ENCODE measurements at places on chromosomes 6 and 20.

GRCh38 chr6:127539272-127539671 lies 20.1 kb upstream of the MTCL3 start:
- no peak for DNase-seq

- no peak for DNase-seq
Measured at GRCh38 chr6:110408901-110409300, 6.5 kb downstream of the DDO start.

DNA sequence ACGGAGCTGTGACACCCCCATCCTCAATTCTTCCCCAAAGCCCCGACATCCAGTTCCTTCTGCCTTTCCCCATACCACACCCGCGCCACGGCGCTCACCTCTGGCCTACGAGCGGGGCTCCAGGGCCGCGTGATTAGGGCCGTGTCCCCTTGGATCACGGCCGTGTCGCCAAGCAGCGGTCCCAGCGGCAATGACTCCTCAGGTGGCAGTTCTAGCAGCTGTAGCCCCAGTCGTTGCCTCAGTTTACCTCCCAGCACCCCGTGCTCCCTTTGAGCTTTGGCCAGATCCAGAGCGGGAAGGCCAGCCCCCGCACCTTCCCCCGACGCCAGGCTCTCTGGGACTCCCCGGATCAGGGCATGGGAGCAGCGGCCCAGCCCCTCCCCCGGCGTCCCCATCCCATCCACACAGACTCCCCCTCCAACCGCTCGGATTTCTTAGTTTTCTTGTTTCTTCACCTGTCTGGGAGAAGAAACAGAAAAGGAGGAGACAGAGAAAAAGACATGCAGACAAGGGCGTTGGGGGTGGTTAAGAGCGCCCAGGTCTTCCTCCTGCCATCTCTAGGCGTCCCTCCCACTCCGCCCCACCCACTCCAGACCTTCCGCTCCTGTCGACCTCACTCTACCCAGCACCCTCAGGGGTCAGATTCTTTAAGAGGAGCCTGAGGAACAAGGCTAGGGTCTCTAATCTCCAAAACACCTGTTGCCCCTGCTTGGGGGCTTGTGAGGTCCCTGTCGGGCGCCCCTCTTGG lies at the start of gene DDAH2:
Gene DDAH2, minus strand, starts transcription at position 533 of the 748 bp plus-strand sequence. Its CDS starts 138 bp downstream, at position 395.
- no peak for DNase-seq

- DNase-seq = no peak
Measured at GRCh38 chr6:88577461-88577860, 386.0 kb downstream of the RNGTT start.

GRCh38 chr6:157479464-157480303 lies 98.7 kb downstream of the ZDHHC14 start:
- DNase-seq = no peak

- DNase-seq = no peak
Measured at GRCh38 chr20:63547725-63548480, at the start of gene SRMS. Gene SRMS, minus strand, starts transcription at chr20:63547749. Its CDS starts 286 bp downstream, at chr20:63547463.

DNA sequence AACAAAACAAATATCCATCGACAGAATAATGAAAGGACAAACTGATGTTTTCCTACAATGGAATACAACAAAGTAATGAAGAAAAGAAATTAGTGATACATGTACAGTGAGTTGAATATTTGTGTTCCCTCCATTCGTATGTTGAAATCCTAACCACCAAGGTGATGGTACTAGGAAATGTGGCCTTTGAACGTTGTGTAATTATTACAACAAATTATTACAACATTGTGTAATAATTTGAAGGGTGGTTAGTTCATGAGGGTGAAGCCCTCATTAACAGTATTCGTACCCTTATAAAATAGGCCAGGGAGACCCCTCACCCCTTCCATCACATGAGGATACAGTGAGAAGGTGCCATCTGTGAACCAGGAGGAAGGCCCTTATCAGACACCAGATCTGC lies 339.4 kb downstream of the BMP2 start:
- DNase-seq = no peak

- no peak for DNase-seq
Measured at GRCh38 chr20:45432294-45432693, 16.4 kb downstream of the PIGT start.

DNA sequence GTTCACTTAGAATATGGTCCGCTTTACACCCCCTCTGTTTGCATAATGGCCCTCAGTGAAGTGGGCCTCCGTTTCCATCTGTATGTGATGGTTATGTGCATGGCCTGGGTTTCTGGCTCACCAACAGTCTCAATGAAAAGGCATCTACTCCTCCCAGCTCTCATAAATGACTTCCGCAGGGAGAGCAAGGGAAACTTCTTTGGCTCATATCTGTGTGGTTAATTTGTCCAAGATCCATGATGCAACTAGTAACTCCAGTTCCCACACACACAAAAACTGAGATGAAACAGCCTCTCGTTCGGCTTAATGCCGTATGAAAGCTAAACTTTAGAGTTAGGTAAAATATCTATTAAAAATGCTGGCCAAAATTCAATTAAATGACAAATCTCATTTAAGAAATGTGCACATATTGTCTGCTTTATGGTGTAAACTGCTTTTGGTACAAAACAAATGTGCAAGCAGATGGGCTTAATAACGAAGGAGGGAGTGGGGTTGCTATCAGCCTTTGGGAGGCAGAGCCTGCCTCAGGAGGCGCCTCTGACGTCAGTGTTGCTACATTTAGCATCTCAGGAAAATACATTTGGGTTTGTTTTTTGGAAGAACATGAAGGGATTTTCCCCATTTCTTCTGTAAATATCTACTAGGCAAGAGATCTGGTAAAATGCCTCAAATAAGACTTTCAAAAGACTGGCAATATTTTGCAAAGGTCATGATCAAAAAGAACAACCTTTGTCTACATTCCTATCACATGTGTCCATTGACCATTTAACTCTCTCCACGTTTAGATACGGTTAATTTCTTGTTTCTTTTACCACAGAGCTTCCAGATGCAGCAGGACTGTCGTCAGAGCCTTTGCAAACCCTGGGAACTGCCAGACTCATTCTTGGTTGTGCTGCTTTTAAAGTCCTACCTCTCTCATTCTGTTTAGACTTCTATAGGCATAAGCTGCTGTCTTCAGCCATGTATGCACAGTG lies 96.8 kb downstream of the ARMC2 start:
- DNase-seq = no peak

DNA sequence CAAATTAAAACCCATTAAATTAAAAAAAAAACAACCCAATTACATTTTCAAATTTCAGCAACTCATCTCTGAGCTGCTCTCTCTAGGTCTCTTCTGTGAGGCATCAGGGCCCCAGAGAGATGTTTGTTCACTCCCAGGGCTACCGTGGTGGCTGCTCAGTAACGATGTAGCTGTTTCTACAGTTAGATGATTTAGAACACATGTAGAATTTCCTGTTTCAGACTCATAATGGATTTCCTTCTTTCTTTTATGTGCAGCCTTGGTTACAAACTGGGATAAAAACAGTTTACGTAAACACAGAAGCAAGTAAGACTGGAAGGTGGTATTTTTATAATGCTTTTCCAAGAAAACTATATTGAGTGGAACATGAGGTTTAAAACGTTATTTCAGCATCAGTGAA lies 116.1 kb upstream of the CCN2 start:
- DNase-seq = no peak

- DNase-seq = no peak
Measured at GRCh38 chr6:18585032-18585573, 198.0 kb downstream of the RNF144B start.

GRCh38 chr6:3046295-3046694 lies 22.0 kb upstream of the RIPK1 start:
- no peak for DNase-seq

GRCh38 chr20:680638-681187 lies 5.1 kb upstream of the SCRT2 start:
- no peak for DNase-seq

GRCh38 chr20:51450221-51450712 lies 92.3 kb downstream of the NFATC2 start:
- no peak for DNase-seq

All from cortex of kidney (tissue), 1 donor.